ENCODE measurements at places on chromosomes 12 and 14.

- DNase-seq = no peak
Measured at GRCh38 chr14:69439521-69440270, 41.2 kb downstream of the SLC39A9 start.

GRCh38 chr12:99454539-99455172, 192.9 kb upstream of the GARIN6 start:
- DNase-seq = no peak

- no peak for DNase-seq
Measured at GRCh38 chr12:91964501-91964900, 181.1 kb downstream of the BTG1 start.

GRCh38 chr12:105713606-105714305, 383.3 kb downstream of the C12orf75 start:
- no peak for DNase-seq

GRCh38 chr14:22667881-22668280, 23.7 kb upstream of the OR6J1 start:
- no peak for DNase-seq

DNA sequence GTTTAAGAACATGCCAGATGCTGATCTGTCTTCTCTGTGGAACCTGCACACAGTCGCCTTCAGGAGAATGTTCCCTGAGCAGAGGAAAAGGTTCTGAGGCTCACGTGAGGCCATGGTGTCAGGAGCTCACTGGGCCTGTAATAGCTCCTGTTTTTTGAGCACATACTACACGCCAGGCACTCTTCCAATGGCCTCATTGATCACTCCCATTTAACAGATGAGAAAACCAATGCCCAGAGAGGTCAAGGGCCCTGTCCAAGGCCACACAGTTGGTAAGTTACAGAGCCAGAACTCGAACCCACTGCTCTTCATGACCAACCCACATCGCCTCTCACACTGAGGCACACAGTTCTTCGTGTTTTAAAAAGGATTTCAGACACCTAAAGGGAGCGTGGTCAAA, 7.3 kb upstream of the HHIPL1 start:
- no peak for DNase-seq

DNA sequence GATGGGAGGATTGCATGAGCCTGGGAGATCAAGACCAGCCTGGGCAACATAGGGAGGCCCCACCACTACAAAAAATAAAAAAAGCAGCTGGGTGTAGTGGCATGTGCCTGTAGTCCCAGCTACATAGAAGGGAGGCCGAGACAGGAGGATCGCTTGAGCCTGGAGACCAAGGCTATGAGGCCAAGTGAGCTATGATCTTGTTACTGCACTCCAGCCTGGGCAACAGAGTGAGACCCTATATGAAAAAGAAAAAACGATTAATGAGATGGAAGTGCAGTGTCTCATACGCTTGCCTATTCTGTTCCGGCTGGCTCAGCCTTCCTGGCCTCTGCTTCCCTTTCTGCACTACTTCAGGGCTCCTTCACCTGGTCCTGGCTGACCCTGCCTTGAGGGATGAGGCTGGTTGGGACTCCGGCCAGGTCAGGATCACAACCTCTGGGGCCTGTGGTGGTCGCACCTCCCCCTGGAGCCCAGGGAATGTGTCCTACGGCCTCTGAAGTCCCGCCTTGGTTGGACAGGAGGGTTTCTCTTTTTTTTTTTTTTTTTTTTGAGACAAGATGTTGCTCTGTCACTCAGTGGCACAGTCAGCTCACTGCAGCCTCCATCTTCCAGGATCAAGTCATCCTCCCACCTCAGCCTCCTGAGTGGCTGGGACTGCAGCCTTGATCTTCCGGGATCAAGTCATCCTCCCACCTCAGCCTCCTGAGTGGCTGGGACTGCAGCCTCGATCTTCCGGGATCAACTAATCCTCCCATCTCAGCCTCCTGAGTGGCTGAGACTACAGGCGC, 10.7 kb downstream of the TEDC1 start:
- no peak for DNase-seq

Measured in hindlimb muscle (tissue), 1 donor.